Midbrain (tissue), 1 donor: ENCODE measurements at places on chromosomes 4 and X.
A peak's percentile ranks its signal among the peaks of the same experiment; 100 is the strongest.

DNA sequence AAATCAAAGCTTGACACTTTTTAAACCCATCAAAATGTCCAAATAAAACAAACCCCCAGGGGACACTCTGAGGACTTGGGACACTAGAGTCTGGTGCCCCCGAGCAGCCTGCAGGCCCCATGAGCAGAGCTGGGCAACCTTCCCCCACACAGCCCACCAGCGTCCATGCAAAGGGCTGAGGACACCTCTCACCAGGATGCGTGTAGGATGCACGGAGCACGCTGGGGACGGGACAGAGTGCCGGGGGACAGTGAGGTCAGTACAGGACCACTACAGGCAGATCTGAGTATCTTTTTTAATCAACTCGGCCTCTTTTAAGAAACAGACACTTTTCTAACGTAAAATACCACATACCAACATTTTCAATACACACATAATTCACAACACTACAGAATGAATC lies 6.9 kb downstream of the GAK start:
- no peak for DNase-seq

- DNase-seq: no peak
Measured at GRCh38 chr4:56469489-56470210, 2.2 kb downstream of the SRP72 start.

DNA sequence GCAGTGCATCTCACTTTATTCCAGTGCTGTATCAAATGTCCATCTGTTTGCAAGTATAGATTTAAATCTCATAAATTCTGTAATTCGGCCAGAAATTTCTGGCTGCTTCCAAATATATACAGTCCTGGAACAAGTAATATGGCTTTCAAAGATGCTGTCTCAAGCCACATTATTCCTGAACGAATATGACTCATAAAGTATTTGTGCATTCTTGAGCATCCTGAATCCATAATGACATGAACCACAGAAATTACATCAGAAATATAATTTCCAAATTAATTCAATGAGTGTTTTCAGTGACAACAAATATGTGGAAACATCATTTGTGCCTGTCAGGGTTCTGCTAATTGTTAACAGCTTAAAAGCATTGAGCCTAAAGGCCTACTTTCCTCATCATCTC lies 140.9 kb upstream of the HPGD start:
- no peak for DNase-seq

GRCh38 chr4:37561803-37562207 lies 124.4 kb downstream of the RELL1 start:
- DNase-seq: no peak

DNA sequence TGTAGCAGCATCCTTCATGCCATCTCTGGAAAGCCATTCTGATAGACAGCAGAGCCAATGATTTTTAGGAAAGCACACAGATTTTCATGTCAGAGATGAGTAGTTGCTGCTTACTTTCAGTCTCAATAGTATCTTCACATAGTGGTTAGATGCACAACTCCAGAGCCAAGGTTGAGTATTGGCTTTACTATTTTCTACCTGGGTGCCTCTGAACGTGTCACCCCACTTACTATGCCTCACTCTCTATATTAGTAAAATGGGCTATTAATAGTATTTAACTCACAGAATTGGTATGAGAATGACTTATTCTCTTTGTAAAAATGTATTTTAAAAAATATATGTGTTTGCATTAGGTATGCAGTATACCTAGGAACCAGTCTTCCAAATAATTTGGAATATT lies 108.8 kb upstream of the STIM2 start:
- no peak for DNase-seq

GRCh38 chr4:90841676-90842075 lies 714.5 kb downstream of the CCSER1 start:
- no peak for DNase-seq

- DNase-seq: no peak
Measured at GRCh38 chr4:123941306-123941705, 544.7 kb downstream of the SPRY1 start.

DNA sequence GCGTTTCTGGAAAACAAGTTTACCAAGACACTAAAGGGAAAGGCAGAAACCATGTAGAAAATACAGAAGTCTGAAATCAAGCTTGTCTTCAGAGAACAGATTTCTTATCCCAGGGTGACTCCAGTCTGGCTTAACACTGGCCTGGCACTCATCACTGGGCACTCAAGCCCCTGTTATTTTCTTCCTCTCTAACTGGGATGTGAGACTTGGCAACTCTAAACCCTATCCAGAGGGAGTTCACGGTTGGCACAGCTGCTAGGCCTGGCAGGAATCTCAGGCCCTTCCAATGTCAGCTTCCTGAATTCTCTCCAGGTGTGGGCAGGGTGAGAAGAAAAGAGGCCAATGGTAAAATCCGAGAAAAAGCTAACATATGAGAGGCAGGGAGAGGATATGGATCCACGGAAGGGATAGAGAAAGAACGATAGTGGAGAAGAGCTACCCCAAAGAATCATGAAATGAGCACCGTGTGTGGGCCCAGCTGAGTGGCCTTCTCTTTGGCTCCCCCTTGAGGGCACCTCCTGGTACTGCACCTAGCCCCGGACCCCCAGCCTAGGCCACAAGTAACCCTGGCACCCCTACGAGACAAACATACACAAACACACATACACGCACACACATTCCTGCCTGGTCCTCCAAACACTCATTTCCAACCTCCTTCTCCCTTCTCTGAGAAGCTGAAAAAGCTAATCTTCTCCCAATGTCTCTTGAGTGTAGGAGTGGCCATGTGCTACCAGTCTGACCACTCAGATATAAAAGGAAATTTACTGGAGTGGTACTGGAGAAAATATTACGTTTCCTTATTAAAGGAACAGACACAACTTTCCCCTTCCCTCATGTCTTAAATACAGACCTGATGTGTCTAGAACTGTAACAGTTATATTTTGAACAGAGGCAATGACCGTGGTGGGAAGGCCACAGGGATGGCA lies 16.6 kb upstream of the PTCHD1 start:
- DNase-seq: no peak

DNA sequence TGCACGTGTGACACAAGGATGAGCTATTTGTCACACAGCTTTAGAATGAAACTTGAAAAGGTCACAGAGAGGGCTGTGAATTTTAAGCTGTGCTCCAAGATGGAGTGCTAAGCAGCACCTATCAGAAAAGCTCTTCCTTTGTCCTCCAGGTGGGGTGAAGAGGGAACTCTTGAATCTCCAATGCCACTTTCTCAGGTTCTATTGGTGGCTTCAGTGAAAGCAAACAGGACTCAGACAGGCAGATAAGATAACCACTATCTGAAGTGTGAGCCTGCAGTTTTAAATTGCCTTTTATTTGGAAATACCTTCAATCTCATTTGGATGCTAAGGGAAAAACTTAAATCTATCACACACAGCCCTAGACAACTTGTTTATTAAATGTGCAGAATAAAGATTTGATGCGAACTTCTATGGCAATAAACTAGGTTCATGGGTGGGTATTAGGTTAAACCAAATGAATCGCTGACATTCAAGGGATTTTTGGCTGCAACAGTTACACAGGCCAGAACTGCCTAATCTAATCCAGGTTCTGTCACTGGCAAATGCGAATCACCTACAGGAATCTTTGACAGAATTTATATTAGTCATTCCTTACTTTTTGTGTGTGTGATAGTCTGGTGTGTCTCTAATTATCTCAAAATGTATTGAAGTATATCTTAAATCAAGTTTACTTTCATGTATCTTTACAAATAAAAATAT lies 13.6 kb upstream of the PDGFRA start:
- DNase-seq: no peak

DNA sequence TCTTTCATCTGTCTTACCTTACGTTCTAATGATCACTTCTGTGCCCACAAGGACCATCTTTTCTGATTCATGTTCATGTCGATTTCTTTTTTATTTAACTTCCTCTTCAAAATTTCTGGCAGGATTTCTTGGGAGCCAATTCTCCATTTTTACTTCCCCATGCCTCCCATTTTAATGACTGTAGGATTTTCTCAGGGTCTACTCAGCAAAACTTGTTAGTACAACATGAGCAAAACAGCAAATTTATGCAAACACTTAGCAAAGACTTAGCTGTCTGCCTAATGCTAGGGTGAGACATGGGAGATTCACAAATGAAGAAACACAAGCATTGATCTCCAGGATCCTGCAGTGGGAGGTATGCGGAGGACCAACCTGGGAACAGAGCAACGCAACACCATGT lies 5.5 kb downstream of the CD38 start:
- no peak for DNase-seq

GRCh38 chr4:144591401-144591800 lies 54.6 kb upstream of the HHIP start:
- DNase-seq: peak; percentile 4
